Lung (tissue), 17 donors: ENCODE measurements at places on chromosomes 7 and 10.

GRCh38 chr7:112646783-112647182 lies 143.4 kb downstream of the TMEM168 start:
- peak; percentile 66 for DNase-seq

- DNase-seq, result peak; percentile 38
Observed at GRCh38 chr10:12782537-12782936, 219.0 kb downstream of the CCDC3 start.

DNA sequence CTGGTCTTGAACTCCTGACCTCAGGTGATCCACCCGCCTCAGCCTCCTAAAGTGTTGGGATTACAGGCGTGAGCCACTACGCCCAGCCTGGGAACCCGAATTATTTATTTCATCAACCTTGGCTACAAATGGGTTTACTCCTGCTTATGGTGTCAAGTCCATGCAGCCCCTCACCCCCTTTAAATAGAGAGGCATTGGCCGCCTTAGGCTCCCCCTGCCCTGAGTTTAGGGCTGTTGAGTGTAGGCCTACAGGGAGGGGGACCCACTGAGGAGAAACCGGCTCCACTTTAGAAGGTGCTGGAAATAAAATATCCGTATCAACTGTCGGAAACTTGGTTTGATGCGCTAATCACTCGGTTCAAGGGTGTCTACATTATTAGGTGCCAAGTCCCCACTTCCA lies 8.7 kb upstream of the SP8 start:
- no peak for DNase-seq

DNA sequence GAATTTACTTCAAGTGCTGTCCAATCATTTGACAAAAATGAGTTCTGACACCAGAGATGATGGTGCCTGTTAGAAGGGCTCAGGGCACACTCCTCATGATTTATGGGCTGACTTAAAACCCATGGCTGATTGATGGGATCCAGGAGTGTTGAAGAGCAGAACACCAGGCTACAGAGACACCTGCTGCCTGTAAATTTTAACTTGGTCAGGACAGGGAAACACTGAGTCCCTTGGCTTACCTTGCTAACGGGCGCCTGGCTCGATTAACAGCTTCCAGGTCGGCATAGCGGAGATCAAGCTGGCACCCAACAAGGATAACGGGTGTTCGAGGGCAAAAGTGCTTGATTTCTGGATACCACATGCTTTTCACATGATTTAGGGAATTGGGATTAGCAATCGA lies 51.4 kb downstream of the RHOBTB1 start:
- no peak for DNase-seq

- peak; percentile 36 for DNase-seq
Observed at GRCh38 chr7:100965723-100966541, 3.4 kb upstream of the MUC12 start.
